ENCODE measurements at places on chromosomes 1 and 21.

DNA sequence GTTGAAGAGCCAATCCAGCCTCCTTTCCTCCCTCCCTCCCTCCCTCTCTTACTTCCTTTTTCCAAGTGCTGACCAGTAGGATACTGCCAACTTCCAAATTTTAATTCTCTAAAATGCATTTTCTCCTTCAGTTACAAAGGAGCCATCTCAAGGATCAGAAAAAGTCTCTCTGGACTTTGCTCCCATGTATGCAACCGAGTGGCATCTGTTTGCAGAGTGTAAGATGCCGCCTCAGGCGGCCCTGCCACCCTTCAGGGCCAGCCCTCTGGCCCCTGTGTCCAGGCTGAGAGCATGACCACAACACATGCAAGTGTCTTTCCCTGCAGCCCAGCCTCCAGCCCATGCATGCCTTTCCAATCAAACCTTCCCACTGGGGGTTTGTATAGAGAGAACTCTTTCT lies 205.3 kb upstream of the RAB4A start:
- DNase-seq: no peak

- no peak for DNase-seq
These were observed 28.4 kb downstream of the POFUT2 start for GRCh38 chr21:45259206-45259840.

- peak; percentile 20 for DNase-seq
These were observed 686 bp upstream of the ZNF281 start for GRCh38 chr1:200410566-200410878.

DNA sequence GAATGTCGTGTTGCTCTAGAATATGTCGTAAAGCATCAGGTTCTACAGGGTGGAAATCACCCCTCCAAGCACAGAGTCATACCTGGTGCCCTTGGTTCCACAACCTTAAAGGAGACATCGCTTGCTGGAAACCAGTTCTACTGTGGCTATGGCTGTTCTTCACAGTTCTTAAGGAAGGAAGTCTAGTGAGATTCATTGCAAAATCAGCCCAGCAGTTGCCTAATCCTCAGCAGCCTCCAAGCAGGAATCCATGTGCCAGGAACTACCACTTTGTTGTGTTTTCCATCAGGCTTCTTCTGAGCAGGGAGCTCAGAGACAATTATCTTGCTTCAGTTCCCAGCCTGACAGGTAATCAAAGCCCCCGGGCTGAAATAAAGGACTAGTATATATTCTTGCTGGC lies 45.0 kb upstream of the SLC35F3 start:
- DNase-seq: no peak

DNA sequence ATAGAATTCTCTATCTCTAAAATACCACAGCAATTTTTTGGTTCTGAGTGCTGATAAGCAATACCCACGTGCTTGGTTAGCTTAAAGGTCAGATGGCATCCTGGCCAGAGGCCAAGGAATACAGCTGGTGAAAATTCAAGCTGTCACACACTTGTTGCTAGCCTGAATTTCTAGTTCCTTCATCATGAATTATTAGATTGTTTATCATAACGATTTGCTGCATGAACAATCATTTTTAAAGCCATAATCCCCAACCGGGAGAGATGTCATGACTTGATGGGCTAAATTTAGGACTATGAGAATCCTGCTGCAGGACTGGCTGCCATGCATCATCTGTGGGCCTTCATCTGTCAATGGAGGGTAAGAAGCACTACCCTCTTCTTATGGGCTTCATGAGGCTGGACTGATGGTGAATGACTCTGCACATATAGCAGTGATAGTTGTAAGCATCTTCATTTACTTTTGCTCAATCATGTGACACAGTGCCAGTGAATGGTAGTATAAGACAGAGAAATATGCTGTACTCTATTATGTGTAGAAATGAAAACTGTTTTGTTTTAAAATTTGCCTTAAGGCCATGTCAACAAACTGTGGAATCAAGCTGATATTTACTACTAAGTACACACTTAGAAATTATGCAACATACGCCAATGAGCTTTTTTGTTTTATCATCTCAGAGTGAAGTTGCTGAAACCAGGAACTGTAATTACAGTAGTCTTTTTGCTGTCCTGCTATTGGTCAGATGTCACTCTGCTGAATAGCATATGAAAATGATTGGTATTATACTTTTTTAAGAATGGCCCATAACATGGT lies 80.5 kb upstream of the RALGPS2 start:
- DNase-seq: no peak

GRCh38 chr21:36647279-36648093 lies 51.4 kb upstream of the SIM2 start:
- DNase-seq: peak; percentile 60

- no peak for DNase-seq
These were observed 76.6 kb downstream of the LMX1A start for GRCh38 chr1:165279882-165280281.

DNA sequence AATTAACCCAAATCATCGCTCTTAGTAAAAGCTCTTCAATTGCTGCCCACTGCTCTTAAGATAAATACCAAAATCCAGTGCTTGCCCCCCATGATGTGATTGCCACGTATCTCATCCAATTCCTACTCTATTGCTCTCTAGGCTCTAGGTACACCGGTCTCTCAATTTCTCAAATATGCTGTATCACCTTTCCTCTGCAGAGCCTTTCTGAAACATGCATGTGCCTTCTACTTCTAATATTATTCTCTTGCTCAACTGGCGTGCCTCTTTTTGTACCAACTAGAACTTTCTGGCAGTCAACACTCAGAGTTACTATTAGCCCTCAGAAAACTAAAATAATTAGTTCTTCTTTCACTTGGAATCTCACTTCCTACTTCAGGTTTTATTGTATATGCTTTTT lies 111.7 kb upstream of the LBR start:
- DNase-seq: no peak

- no peak for DNase-seq
These were observed 42.9 kb downstream of the SEC22B start for GRCh38 chr1:120133228-120133927.

DNA sequence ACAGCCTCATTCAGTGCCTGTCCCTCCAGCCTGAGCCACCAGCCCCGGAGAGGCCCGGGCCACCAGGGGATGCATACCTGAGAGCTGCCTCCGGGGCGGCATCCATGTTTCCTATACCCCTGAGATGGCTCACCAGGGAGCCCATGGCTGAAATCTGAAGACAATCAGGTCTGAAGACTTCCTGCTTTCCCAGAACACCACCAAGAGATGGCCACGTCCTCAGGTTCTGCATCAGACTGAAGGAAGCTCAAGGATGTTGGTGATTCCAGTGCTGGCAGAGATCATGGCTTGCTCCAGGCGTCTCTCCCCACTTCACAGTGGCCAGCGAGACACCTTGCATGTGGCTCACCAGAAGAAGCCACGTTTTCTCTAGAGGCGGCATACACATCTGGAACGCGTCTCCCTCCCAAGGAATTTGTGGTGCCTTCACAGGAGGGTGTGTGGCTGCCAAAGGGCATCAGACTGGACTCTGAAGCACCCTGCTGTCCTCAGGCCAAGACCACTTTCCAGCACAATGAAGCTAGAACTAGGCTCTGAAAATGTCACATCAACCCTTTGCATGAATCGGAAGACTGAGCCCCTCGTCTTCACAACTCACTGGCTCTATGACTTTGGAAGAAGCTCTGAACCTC lies 170.7 kb upstream of the IRF2BP2 start:
- DNase-seq: no peak

GRCh38 chr21:25273959-25274358 lies 333.3 kb downstream of the MRPL39 start:
- no peak for DNase-seq

GRCh38 chr1:113219377-113219776 lies 146.4 kb downstream of the LRIG2 start:
- no peak for DNase-seq

GRCh38 chr1:235617140-235617539 lies 32.4 kb downstream of the GNG4 start:
- DNase-seq: no peak

- no peak for DNase-seq
These were observed 181.1 kb downstream of the IGSF21 start for GRCh38 chr1:18288722-18289121.

DNA sequence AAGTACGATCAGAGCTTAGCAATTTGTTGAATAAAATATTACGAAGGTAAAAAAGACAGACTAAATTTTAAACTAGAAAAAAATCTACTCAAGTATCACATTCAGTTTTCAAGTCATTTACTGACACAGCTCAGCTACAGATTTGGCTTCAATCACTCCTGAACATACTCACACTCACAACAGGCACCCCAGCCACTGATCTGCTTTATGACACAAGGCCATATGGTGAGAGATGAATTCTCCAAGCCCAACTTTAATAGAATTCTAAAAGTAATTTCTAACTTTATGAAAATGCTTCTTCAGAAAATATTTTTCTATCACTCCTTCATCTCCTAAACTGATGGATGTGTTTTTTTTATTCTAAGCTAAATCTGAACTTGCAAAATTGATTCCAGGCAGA lies 337.1 kb downstream of the HHIPL2 start:
- no peak for DNase-seq

DNA sequence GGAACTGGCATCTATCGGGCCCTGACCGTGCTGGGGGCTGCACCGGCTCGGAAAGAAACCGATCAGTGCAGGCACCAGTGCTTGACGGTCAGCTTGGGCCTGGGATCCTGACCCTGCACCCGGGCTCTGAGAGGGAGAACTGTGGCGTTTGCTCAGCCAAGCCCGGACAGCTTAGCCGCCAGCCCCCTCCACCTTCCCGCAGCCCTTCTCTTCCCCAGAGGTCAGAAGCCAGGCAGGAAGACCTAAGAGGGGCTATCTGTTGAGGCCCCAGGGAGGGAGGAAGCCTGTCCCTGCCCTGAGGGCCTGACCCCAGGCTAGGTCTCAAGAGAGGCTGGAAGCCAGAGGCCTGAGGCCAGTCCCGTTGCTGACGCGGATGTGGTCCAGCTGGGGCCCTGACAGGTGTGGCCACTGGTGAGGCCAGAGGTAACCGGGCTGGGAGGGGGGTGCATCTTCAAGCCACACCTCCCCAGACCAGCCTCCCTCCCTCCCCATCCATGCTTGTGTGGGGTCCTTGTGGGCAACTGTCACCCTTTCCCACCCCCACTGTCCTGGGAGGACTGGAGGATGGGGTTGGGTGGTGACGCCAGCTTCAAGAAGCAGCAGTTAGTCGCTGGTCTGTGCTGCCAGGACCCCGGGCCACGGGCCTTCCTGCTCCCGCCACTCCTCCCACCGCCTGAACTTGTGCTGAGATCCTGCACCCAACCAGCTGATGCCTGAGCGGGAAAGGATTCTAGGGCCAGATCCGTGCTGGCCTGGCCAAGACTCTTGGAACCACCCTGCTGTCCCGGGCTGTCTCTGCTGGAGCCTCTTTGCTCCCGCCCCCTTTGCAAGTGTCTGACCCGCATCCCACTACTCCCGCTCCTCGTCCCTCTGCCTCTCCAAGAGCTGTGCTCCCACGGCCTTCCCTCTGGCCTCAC lies 2.6 kb upstream of the DVL1 start:
- DNase-seq: no peak

- DNase-seq: no peak
These were observed 102.2 kb upstream of the HAO2 start for GRCh38 chr1:119266386-119266785.

DNA sequence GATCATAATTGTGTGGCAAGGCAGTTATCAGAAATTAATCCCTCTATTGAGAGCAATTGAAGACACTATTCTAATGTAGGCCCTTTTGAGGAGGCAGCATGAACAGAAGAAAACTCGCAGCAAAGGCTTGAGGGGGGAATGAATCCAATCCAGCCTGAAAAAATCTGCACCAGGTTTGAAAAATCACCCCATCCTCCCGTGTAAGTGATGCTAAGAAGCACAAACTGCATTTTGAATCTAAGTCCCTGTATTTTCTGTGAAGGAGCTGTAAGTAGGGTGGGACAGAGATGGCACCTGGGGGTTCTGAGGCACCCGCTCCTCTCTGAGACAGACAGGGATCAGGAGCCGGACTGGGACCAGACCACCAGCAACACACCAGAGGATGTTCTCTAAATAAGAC lies at the start of gene CRB1:
TSS of gene CRB1 (plus strand) at position 241 of the 400 bp plus-strand sequence. CDS start 161 bp downstream, outside the sequence.
- DNase-seq: no peak

Data from astrocyte of the spinal cord (primary cell).